ENCODE measurements at places on chromosomes 1 and 21.

DNA sequence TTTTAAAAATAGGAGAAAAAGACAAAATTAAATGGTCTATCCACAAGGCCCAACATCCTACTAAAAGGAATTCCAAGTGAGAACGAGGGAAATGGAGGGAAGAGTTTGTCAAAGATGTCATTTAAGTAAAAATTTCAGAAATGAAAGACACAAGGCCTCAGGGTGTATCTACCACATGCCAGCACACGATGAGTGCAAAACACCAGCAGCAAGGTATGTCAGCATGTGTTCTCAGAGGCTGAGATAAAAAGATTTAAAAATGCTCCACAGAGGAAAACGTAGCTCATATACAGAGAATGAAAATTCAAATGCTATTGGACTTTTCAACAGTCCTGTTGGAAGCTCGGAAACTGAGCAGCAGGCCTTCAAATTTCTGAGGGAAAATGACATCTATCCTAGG is 42.0 kb downstream of the RHOU start:
- no peak for DNase-seq

DNA sequence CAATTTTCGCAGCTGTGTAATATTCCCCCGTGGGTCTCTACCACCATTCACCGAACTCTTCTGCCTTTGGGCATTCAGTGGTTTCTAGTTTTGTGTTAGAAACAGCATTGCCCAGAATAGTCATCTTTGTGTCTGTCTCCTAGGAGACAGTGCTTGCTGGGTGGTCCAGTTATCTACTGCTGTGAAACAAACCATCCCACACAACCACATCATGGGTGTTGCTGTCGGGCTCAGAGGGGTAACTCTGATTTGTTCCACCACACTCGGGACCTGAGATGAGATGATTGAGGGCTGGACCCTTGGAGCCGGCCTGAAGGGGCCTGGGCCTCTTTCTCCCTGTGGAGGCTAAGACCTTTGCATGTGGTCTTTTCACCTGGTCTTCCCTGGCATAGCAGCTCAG is 427.2 kb upstream of the VAMP3 start:
- DNase-seq = no peak

DNA sequence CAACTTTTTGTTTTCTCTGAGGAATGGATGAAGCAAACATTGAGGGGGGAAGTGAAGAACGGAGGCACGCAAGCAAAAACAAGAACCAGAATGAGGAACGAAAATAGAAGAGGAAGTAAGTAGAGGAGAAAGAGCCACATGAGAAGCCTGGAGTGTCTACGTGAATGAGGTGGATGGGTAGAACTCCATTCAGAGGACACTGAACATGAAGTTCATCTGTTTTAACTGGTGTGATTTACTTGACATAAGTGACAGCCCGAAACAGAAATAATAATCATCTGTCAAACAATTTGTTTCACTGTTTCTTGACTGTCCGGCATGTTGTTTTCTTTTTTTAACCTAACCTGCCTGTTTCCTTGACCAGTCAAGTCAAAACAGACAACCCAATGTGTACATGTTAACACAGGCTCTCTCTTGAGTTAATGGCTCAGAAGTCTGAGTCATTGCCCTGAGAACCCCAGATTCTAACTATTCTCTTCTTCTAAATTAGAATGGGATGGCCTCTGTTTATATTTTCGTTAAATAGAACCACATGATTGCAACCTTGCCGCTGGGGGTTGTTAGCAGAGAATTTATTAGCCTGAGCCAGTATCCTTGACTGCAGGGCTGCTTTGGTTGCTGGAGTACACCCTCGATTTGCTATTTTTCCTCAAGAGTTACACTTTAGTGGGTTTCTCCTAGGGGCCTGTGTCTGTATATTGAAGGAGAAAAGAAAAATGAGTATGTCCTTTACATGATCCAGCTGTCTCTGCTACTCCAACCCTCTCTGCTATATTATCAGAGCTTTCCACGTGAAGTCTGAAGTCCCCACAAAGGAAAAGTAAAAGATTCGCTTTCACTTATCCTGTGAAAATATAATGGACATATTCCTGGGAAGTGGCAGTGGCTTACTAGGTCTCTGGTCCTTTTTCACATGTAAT is 151.7 kb downstream of the ZC3H11B start:
- DNase-seq = peak; percentile 43

- no peak for DNase-seq
Measured at GRCh38 chr1:56719171-56719570, 74.1 kb downstream of the PRKAA2 start.

- DNase-seq = peak; percentile 89
Measured at GRCh38 chr1:8848663-8849386, 29.7 kb downstream of the ENO1 start.

DNA sequence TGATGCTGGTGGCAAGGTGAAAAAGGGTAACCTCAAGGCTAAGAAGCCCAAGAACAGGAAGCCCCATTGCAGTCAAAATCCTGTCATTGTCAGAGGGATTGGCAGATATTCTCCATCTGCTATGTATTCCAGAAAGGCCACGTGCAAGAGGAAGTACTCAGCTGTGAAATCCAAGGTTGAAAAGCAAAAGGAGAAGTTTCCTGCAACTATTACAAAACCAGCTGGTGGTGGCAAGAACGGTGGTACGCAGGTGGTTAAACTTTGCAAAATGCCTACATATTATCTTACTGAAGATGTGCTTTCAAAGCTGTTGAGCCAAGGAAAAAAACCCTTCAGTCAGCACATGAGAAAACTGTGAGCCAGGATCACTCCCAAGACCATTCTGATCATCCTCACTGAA is 13.7 kb upstream of the VPS45 start:
- DNase-seq = no peak

GRCh38 chr1:157870490-157870889 is 28.9 kb upstream of the CD5L start:
- DNase-seq = no peak

GRCh38 chr1:212827831-212828278 is 19.6 kb downstream of the SPATA45 start:
- DNase-seq = no peak

DNA sequence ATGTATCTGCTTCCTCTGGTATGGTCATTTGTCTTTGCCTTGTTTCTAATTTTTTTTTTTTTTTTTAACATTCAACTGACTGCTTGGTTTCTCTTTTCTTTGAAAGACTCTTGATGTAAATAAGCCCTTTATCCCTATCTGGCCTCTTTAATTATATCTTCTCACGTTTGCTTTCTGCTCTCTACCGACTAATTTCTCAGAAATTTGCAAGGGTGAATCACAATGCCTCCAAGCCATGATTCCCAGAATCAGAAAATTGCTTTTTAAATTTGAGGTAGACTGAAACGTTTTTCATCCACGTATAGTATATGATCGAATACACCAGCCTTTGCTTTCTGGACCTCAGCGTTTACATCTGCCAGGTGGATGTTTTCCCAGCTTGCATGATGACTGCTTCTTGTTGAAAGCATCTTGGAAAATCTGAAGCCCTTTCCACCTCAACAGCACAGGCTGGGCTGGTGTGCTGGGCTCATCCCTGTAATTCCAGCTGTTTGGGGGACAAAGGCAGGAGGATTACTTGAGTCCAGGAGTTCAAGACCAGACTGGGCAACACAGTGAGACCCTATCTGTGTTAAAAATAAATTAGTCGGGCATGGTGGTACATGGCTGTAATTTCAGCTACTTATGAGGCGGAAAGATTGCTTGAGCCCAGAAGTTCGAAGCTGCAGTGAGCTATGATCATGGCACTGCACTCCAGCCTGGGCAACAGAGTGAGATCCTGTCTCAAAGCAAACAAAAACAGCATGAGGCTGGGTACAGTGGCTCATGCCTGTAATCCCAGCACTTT is 35.0 kb upstream of the GPR137B start:
- no peak for DNase-seq

DNA sequence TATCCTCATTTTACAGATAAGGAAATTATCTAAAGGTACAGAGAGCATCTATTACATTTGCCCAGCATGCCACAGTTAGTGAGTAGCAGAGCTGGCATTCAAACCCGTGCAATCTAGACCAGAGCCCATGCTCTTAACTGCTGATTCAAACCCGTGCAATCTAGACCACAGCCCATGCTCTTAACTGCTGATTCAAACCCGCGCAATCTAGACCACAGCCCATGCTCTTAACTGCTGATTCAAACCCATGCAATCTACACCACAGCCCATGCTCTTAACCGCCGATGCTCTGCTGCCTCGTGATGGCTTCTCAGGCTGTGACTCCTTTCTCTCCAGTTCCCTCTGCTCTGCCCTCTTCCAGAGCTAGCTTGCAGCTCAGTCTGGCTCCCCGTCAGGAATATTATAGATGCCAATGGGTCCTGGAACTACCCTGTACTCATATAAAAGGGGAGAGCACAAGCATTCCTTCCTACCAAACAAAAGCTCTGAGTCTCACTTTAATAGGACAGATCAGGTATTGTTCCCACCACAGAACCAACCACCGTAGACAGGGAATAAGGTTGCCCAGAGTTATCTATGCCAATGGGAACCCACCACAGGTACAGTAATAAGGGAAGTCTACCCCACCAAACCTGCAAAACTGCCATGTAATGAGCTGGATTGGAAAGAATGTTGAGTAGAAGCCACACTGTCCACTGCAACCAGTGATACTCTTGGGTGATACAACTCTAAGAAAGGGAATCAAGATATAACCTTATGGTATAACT is 78.4 kb downstream of the SMYD3 start:
- peak; percentile 57 for DNase-seq

- DNase-seq = no peak
Measured at GRCh38 chr1:172255223-172255560, 165.3 kb upstream of the C1orf105 start.

DNA sequence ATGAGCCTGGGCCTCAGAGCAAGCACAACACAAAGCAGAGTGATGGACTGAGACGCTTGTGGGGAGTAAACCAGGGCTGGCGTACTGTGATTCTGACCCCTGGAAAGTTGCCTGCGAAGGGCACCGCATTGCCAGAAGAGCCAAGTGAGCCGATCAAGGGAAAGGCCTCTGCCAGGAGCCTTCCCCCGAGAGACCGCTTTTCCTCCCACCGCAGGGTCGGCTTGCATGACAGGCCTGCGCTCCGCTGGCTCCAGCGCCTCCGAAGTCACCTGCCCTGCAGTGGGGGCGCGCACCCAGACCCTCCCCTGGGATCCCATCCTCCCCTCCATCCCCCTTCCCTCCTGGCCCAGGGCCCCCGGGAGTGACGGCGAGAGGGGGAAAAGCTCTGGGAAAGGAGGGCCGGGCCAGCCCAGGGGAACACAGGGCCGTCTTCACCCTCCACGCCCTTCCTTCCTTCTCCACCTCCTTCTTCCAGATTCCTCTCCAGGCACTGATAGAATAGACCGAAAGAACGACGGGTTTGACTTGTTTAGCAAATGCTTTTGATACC is 165.0 kb downstream of the TRIM33 start:
- no peak for DNase-seq

GRCh38 chr1:34262023-34262853 is 85.5 kb downstream of the C1orf94 start:
- no peak for DNase-seq

DNA sequence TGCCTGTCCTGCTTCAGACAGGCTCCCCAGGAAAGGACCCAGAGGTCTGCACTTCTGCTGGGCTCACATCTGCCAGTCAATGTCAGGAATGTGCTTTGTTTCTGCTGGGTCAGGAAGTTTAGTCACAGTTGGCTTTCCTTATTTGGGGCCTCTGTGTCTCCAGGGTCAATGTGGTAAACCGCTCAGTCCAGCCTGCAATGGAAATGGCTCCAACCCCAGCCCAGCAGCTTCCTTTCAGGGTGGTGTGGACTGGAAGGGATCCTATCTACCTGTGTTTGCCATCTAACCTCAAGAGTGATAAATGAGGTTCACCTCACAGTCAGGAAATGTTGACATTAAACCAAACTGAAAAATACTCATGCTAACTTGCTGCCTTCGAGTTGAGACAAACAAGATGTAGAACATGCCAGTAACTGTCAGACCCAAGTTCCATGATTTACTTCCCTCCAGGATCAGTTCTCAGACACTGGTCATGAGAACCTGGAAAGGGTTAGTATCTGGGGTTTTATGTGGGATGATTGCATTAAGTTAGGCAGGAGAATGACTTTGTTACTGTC is 20.3 kb downstream of the ENO1 start:
- no peak for DNase-seq

GRCh38 chr1:108590957-108591356 is 31.1 kb downstream of the EEIG2 start:
- DNase-seq = peak; percentile 80

DNA sequence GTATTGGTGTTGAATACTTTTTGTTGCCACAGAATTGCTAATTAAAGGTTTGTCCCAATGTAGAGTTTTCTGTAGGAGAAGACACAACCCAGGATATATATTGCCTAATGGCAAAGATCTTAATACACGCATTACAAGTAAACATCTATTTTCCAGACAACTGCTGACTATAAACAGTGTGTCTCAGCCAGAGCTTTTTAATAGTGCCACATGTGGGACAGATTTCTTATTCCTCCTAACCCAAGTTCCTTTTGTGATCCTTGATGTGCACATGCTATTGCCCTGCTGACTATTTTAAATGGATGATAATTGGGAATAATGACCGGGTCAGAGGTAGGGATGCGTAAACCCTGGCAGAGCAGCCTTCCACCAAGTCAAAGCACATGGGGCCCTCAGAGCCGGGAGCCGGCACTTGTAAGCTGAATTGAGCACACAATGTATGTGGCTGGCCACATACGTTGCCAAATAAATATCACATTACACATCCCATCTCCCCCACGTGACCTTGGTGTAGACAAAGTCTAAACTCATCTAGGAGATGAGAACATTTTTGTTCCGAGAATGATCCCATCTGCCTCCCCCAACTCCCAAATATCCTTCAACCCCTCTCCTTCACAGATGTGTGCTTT is 209.8 kb upstream of the NFIA start:
- no peak for DNase-seq

GRCh38 chr1:175287377-175287776 is 94.8 kb upstream of the KIAA0040 start:
- no peak for DNase-seq

DNA sequence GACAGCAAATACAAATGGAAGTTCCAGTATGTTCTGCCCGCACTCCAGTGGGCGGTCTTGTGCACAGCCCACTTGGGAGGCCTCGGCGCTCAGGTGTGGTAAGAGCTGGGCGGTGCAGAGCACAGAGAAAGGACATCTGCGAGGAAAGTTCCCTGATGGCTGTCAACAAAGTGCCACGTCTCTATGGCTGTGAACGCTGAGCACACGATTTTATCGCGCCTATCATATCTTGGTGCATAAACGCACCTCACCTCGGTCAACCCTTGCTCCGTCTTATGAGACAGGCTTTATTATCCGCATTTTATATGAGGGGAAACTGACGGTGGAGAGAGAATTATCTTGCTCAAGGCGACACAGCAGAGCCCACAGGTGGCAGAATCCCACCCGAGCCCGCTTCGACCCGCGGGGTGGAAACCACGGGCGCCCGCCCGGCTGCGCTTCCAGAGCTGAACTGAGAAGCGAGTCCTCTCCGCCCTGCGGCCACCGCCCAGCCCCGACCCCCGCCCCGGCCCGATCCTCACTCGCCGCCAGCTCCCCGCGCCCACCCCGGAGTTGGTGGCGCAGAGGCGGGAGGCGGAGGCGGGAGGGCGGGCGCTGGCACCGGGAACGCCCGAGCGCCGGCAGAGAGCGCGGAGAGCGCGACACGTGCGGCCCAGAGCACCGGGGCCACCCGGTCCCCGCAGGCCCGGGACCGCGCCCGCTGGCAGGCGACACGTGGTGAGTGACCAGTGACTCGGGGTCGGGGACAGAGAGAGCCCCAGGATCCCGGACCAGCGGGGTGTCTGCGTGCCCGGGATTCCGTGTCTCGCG is at the start of gene IL12RB2:
IL12RB2 (plus strand) TSS at position 623 of the 810 bp plus-strand sequence. CDS start 12,496 bp downstream, outside the sequence.
- DNase-seq = no peak

All from AG04450 (cell line).